ENCODE measurements at places on chromosomes 7 and 10. TPM values are rescaled to one million over a fixed set of nuclear protein-coding genes. Genes with fewer than 3 reads are reported as not detected.

SFRP5 gene
- not detected for total RNA-seq

SEMA4G gene
- 1.8 TPM for total RNA-seq

PLPP4 gene
- total RNA-seq = 2.1 TPM

UPK3B gene
- 0.81 TPM for total RNA-seq

PRSS37 gene
- total RNA-seq = not detected

PDZD7 gene
- 1.5 TPM for total RNA-seq

NRCAM gene
- 3.4 TPM for total RNA-seq

RARRES2 gene
- not detected for total RNA-seq

CDHR3 gene
- total RNA-seq = 45.3 TPM

C7orf57 gene
- 0.24 TPM for total RNA-seq
